NCI-H2029 treated with DMSO at 0.1 percent for 48 hours (cell line): ENCODE measurements at places on chromosomes 5 and 9.

DNA sequence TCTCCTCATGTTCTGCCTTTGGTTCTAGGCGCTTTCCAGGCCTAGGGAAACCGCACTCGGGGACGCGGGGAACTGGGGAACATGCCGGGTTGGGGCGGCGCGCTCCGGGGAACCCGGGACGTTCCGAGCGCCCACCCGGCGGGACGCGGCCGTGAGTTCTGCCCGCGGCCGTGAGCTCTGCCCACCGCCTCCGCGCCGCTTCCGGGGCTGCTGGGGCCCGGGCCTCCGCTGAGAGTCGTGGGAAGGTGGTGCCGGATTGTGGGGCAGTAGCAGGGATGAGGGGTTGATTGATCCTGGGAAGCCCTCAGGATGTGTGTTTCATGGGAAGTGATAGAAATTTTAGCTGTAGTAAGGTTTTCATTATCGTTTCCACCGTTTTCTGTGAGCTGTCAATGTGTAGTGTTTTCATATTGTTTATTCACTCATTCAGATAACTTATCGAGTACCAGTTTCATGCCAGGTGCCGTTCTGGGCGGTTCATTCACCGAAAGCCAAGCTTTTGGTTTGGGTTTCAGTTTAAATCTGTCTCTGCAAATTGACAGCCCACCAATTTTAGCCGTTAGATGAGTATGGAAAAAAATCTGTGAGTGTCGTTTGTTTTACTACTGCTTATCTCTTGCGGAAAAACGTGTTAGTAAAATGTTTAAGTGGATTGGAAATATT, 657 bp downstream of the MTRR start:
- DNase-seq: no peak

GRCh38 chr5:9218358-9218757, 327.5 kb downstream of the SEMA5A start:
- DNase-seq: no peak

DNA sequence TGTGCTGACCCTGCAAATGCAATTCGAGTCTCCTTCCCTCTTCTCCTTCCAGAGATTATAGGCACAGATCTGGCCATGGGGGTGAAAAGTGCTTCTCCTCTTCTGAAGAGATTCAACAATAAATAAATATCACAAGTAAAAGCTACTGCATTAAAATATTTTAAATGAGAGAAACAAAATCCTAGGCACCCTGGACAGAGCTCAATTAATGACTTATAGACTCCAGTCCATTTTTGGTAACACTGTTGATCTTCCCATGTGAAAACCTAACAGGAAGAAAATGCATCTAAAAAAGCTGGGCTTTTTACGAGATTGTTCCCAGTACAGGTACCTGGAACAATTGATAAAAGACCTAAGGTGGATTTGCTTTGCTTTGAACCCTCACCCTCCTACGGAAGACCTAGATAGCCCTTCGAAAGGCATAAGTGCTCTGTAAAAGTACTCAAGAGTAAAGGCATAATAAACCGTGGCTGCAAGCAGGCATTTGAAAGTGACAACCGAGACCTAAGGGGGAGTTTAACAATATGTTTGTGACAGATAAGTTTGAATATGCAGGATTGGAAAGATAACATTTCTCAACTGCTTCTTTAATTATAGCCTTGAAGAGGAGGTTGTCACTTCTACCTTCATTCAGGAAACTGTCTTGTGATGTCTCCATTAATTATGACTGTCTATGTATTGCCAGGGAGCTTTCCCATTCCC, 29.4 kb upstream of the MED10 start:
- no peak for DNase-seq

GRCh38 chr9:71483436-71483835, 284.9 kb downstream of the CEMIP2 start:
- no peak for DNase-seq

GRCh38 chr5:137718611-137719010, 17.3 kb downstream of the KLHL3 start:
- no peak for DNase-seq

- no peak for DNase-seq
These were observed 2.5 kb downstream of the DOK3 start for GRCh38 chr5:177507165-177507564.

- DNase-seq: no peak
These were observed 262.4 kb downstream of the CDH12 start for GRCh38 chr5:22590677-22591268.

DNA sequence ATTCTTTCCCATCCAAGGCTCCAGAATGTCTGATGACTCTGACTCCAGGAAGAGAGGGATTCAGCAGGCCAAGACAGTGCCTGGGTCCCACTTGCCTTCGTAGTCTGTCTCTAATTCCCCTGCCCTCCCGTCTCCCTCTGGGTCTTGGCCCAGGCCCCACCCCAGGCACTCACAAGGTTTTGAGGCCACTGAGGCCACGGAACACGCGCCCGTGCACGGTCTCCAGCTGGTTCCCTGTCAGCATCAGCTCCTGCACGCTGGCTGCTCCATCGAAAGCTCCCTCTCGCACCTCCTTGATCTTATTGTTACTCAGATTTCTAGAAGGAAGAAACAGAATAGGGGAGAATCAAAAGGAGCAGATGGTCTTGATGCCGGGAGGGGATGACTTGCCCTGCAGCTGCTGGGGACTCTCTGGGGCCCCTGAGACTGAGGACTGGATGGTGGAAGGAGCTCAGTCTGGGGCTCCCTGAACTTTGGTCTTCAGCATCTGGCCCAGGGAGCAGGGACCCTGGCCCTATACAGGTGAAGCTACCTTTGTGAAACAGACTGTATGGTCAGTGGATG, 174.6 kb upstream of the PANK3 start:
- DNase-seq: no peak

- no peak for DNase-seq
These were observed 1.9 kb downstream of the DPM2 start for GRCh38 chr9:127935765-127936221.

- DNase-seq: no peak
These were observed 15.4 kb downstream of the NDUFS4 start for GRCh38 chr5:53575831-53576230.

- no peak for DNase-seq
These were observed 1.8 kb downstream of the GZMA start for GRCh38 chr5:55104036-55104772.

- DNase-seq: no peak
These were observed 16.1 kb upstream of the ZNF462 start for GRCh38 chr9:106846857-106847256.

DNA sequence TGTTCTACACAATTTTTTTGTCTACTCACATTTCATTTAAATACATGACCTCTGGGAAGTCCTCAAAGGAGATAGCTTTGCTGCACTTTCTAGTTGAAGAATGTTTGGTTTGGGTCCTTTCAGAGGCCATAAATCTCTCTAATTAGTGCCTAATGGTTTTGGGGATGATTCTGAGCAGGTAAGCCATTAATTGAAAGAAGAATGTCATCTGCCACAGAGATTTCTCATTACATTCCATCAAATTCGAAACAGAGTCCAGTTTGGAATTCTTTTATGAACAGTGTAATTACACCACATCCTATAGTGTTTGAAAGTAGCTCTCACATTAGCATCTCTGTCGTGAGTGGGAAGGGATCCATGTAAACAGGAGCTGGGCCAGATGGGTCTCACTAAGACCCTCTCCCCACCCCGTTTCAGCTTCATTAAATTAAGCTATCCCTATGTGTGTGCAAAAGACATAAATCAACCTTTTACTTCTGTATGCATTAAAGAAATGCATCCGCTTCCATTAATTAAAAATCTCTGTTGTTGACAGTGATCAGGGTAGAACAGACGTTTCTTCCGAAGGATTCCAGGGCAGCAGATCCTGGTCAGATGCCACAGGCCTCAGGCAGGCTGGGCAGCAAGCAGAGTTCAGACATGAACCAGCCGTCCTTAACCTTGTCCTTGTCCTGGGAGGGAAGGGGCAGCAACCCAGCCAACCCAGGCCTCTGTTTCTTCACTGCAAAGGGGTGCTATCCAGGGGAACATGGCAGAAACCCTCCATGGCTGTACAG, 99.8 kb upstream of the MAP1B start:
- no peak for DNase-seq

GRCh38 chr9:21974722-21975409, 19.3 kb downstream of the CDKN2A start:
- DNase-seq: peak; percentile 66

DNA sequence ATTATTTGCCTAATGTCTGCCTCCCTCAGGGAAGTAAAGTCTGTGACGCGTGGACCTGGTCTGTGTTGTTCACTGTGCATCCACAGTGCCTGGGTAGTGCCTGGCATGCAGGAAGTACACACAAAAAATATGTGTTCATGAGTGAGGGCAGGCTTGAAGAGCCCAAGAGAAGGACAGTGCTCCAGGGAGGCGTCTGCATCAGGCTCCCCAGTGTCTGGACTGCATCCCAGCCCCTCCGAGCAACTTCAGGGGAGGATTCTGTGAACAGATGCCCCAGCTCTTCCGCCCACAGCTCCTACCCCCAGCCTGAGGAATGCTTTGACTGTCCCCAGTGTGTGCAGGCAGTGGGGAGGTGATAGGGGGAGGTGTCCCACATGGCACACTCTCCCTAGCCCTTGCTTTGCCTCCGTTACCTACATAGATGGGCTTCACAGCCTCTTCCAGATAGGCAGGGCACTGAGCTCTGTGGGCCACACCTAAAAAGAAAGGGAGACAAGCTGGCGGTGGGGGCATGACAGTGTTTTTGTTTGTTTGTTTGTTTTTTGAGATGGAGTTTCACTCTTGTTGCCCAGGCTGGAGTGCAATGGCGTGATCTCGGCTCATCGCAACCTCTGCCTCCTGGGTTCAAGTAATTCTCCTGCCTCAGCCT, 25.4 kb downstream of the IRF1 start:
- no peak for DNase-seq

- DNase-seq: no peak
These were observed 202.8 kb downstream of the AUH start for GRCh38 chr9:91158946-91159345.

- no peak for DNase-seq
These were observed 71.4 kb downstream of the MED27 start for GRCh38 chr9:132008184-132008803.

- DNase-seq: no peak
These were observed 51.0 kb downstream of the DOCK2 start for GRCh38 chr5:169688106-169688505.

GRCh38 chr5:171386861-171387344, 746 bp upstream of the NPM1 start:
- no peak for DNase-seq

GRCh38 chr5:10731913-10732312, 29.1 kb downstream of the DAP start:
- DNase-seq: no peak

DNA sequence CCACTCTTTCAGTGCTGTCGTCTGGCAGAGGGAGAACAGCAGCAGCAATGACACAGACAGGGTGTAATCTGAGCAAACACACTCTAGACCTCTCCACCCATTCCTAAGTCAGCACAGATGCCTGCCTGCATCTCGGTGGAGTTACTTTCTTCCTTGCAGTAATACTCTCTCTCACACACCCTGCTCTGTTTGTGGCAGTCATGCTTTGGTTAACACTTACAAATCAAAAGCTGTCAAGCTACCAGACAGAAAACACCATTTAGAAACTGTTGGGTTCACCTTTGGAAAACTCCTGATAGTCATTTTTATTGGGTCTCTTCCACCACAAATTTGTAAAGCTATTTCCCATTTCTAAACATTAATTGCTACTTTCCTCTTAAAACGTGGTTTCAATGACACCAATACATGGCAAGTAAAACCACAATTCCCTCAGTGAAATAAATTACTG, 27.3 kb downstream of the LHFPL2 start:
- DNase-seq: peak; percentile 47

- peak; percentile 85 for DNase-seq
These were observed 23.6 kb upstream of the CYSTM1 start for GRCh38 chr5:140151144-140152021.

DNA sequence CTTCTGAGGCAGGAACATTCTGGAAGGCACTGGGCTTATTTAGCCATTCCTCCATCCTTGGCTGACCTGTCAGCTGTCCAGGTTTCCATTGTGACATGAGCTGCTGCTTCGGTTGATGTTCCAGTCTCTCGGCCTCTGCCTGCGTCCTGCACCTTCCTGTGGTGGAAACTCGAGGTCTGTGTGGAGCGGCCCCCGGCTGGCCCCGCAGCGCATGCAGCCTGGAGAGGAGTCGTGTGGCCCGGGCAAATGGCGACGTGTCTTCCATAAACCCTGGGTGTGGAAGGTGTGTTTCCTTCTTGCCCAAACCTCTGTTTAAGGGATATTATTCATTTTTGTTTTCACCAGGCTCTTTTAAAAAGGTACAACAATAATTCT, 36.5 kb upstream of the SLC9A3 start:
- no peak for DNase-seq

DNA sequence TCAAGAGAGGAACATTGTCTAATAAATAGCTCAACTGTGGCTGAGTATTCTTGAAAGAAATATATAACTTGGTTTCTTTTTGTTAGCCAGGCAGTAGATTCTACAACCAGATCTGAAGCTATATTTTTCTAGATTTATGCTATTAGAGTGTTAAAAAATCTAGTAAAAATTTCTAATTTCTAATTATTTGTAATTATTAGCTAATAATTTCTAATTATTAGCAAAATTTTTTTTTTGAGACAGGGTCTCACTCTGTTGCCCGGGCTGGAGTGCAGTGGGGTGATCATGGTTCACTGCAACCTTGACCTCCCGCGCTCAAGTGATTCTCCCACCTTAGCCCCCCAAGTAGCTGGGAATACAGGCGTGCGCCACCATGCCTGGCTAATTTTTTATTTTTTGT, 2.8 kb downstream of the RAD17 start:
- DNase-seq: no peak

- DNase-seq: no peak
These were observed 46.1 kb downstream of the PTTG1 start for GRCh38 chr5:160467555-160468362.

- DNase-seq: no peak
These were observed 435.3 kb downstream of the NR2F1-AS1 start for GRCh38 chr5:93145767-93146166.

- DNase-seq: no peak
These were observed 18.1 kb downstream of the CCNH start for GRCh38 chr5:87394411-87395165.

GRCh38 chr9:127166651-127167524, 44.5 kb upstream of the ANGPTL2 start:
- DNase-seq: no peak

DNA sequence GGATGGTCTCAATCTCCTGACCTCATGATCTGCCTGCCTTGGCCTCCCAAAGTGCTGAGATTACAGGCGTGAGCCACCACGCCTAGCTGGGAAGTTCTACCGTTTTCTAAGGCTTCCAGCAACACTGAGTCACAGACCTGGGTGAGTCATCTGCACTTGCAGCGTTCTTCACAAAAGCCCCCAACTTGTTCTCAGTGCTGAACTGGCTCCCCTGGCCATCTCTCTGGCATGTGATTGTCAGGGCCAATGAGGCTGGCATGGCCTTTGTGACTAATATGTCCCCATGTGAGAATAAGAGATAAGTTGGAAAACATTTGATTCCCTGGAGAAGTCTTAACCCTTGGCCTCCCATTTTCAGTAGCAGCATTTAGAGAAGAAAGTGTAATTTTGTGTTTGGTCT, 124.4 kb downstream of the WDR41 start:
- DNase-seq: no peak

GRCh38 chr5:133455676-133456075, 156.7 kb downstream of the FSTL4 start:
- no peak for DNase-seq
